Activated CD4-positive, alpha-beta T cell treated with anti-CD3 and anti-CD28 coated beads, Interleukin-2, amount 50 U/mL, for 4 hours (primary cell): ENCODE measurements at places on chromosomes 3 and 15.

DNA sequence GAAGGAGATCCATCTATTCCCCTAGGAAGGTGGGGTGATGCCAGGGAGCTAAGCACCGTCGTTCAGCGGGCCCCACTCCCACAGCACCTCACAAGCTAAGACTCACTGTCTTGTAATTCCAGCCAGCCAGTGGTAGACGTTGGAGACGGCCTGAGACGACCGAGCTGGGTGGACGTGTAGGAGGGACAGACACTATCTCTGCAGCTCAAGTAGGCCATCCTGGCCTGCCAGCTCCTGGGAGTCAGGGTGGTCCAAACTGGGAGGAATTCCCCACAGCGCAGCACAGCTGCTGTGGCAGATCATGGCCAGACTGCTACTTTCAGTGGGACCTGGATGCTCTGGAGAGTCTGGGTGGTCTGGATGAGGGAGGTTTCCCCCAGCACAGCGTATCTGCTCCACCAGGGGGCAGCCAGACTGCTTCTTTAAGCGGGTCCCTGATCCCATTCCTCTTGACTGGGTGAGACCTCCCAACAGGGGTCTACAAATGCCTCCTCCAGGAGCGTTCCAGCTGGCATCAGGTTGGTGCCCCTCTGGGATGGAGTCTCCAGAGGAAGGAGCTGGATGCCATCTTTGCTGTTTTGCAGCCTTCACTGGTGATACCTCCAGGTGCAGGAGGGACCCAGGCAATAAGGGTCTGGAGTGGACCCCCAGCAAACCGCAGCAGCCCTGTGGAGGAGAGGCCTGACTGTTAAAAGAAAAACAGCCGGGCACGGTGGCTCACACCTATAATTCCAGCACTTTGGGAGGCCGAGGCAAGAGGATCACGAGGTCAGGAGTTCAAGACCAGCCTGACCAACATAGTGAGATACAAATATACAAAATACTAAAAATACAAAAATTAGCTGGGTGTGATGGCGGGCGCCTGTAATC, 27.6 kb downstream of the GNB5 start:
- DNase-seq, result no peak

GRCh38 chr3:37315669-37316068, 141.3 kb upstream of the LRRFIP2 start:
- no peak for DNase-seq

DNA sequence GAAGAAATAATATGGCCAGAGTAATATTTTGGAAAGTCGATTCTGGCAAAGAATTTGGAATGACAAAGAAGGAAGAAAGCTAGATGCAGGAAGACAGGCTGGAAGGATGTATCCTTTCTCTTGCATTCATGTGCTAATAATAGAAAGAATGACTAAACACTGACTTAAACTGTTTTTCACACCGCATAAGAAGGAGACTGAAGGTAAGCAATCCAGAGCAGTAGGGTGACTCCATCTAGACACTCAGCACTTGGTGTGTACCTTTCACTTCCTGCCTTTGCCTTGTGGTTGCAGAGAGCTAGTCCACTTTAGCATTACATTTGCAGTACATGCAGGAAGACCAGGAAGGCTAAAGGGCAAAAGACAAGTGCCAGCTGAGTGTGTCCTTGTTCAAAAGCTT, 234.6 kb downstream of the RBMS3 start:
- DNase-seq, result no peak

GRCh38 chr3:98918586-98918985, 17.1 kb upstream of the DCBLD2 start:
- DNase-seq, result no peak

DNA sequence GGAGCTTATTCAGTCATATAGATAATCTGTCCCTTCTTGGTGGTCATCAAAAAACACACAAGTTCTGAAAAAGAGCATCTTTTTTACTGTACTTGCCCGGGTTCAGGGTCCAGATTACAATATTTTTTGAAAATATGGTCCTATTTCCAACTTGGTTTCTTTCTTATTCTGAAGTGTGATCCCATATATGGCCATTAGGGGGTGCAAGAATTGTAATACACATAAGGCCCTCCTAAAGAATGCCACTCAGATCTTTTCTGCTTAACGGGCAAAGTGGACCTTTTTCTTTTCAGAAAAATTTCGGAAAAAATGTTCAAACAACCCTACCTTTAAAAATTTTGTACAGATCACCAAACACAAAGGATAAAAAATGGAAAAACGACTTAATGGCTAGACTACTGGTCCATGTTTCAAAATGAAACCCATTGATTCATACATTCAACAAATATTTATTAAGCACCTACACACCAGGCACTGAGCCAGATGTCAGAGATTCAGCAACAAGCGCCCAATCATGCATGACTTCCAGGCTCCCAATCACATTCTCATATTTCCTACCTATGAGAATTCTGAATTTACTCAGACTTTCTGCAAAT, 102.0 kb upstream of the MYRIP start:
- no peak for DNase-seq

DNA sequence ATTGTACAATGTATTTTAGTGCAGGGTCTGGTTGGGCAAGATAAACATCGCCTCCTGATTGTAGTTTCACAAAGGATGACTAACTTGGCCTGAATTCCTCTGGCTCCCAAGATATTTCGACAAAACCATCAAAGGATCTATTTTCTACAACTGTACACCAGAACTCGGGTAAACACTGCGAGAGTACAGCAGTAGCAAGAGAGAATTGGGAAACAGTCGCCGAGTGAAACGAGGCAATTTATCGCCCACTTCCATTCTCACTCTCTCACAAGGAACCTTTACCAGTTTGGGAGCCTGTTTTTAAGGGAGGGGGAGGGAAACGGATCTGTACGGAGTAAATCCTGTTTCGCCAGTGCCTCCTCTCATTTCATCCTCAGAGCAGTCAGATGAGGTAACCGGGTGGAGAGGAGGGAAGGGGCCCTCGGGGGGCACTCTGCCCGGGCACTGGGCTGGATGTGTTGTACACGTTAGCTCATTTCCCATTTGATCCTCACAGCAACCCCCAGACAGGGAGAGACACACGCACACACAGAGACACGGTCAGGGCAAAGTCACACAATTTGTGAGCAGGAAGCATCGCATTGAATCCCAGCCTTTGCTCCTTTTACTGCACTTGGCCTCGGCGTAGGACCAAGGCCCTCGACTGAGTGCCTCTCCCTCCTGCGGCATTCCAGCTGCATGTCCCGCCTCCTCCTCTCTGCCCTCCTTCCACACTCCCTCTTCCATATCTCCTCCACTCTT, 120.1 kb downstream of the LIPC start:
- DNase-seq, result no peak

DNA sequence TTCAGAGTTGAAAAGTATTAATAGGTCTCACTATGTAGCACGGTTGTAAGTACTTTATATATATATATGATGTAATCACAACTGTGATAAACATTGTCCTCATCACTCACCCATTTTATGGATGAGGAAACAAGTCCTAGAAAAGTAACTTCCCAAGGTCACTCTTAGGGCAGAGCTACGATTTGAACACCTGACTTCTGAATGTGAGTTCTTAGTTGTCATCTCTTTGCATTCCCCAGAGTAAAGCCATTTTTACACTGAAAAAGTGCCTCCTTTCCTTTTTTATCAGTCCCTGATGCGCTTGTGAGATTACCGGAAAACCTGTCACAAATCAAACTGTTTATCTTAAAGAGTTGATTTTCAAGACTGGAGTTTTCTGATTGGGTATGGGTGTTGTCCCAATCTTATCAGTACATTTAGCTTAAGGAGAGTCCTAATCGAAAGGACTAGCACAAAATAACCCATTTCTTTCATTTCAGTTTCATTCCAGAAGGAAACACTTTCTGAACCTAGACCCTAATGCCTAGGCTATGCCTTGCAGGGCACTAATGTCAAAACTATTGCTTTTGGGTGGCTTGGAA, 2.3 kb upstream of the EDEM1 start:
- DNase-seq, result no peak
